A172 (cell line): ENCODE measurements at places on chromosomes 11 and 22.

GRCh38 chr22:29718949-29719898 is 579 bp upstream of the CABP7 start:
- DNase-seq, result no peak

- no peak for DNase-seq
These were observed 13.9 kb upstream of the BSX start for GRCh38 chr11:122995526-122995925.

DNA sequence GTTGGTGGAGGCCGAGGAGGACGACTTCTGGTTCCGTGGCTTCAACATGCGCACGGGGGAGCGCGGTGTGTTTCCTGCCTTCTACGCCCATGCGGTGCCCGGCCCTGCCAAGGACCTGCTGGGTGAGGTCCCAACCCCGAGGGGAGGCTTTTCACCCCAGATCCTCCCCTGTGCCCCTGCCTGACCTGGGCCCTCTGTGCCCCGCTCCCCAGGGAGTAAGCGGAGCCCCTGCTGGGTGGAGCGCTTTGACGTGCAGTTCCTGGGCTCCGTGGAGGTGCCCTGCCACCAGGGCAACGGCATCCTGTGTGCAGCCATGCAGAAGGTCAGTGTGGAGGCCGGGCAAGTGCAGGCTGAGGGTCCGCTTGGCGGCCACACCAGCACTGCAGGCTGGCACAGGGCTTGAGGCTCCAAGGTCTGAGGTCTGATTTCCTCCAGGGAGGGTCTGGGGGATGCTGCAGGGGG is 5.1 kb downstream of the MAPK8IP2 start:
- no peak for DNase-seq

- DNase-seq, result no peak
These were observed 342.1 kb upstream of the NCAM1 start for GRCh38 chr11:112619106-112619505.

- DNase-seq, result no peak
These were observed 878.6 kb upstream of the CCDC90B start for GRCh38 chr11:84164728-84165127.

GRCh38 chr11:28231475-28231874 is 123.3 kb downstream of the METTL15 start:
- no peak for DNase-seq

DNA sequence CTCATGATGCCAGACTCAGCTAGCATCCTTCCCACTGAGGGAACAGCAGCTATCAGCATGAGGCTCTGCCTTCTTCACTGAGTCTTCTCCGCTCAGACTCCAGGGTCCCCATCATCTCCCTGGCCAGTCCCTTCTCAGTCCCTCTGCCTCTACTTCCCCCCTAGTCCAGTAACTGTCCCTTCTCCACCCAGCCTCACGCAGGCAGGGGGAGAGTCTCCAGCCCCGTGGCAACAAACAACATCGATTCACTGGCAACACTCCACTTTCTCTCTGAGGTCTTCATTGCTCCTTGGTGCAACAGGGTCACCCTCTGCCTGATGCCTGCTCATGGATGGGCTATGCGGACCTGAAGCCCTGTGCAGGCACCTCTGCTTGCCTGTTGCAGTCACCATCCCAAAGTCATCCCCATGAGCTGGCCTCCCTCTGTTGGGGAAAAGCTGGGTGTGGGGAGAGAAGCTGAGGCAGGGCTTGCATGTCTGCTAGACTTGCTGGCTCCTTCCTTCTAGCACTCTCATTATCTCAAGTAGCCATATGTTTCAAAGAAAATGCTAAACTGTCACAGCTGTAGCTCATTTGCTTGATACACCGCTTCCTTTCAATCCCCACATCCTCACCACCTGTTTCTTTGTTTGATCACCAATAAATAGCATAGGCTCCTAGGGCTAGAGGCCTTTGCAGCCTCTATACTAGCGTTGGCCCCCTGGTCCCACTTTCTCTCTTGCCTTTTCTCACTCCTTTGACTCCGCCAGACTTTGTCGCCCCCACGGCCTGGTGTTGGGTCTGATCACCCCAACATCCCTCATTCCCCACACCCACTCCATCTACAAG is 4.3 kb upstream of the BCR start:
- DNase-seq, result no peak
